ENCODE measurements at places on chromosomes 16 and 17. TPM values are rescaled to one million over a fixed set of nuclear protein-coding genes. Genes with fewer than 3 reads are reported as not detected.
A peak's percentile ranks its signal among the peaks of the same experiment; 100 is the strongest.

- no peaks in the 10 kb centered on the region for H3K36me3 ChIP-seq
- no peaks in the 10 kb centered on the region for H3K4me1 ChIP-seq
- no peak for DNase-seq
- no peaks in the 10 kb centered on the region for H3K27me3 ChIP-seq
These were observed 131.5 kb downstream of the OR1D5 start for GRCh38 chr17:2931876-2932275.

Gene TBC1D3E
- total RNA-seq: not detected

- no peak overlapping the region for H3K27ac ChIP-seq
- DNase-seq: no peak
- no peaks in the 10 kb centered on the region for H3K27me3 ChIP-seq
- peaks cover 40% of the 10 kb centered on the region for H3K4me1 ChIP-seq
These were observed 18.4 kb downstream of the CYB5D2 start for GRCh38 chr17:4161192-4161966.

GRCh38 chr17:62587554-62587953 is 39.9 kb upstream of the MRC2 start:
- no peak for DNase-seq
- peaks cover 11% of the 10 kb centered on the region for H3K36me3 ChIP-seq
- no peak overlapping the region for H3K27ac ChIP-seq

GRCh38 chr17:63932721-63933120 is 590 bp upstream of the CD79B start:
- no peaks in the 10 kb centered on the region for H3K27me3 ChIP-seq
- no peak overlapping the region for H3K27ac ChIP-seq
- H3K4me1 ChIP-seq: peaks cover 20% of the 10 kb centered on the region
- no peak for DNase-seq
- H3K36me3 ChIP-seq: no peaks in the 10 kb centered on the region

GRCh38 chr16:53583401-53583800 is 80.4 kb upstream of the AKTIP start:
- no peaks in the 10 kb centered on the region for H3K36me3 ChIP-seq
- DNase-seq: no peak
- no peaks in the 10 kb centered on the region for H3K27me3 ChIP-seq
- H3K4me1 ChIP-seq: no peaks in the 10 kb centered on the region
- H3K4me3 ChIP-seq: no peak overlapping the region

DNA sequence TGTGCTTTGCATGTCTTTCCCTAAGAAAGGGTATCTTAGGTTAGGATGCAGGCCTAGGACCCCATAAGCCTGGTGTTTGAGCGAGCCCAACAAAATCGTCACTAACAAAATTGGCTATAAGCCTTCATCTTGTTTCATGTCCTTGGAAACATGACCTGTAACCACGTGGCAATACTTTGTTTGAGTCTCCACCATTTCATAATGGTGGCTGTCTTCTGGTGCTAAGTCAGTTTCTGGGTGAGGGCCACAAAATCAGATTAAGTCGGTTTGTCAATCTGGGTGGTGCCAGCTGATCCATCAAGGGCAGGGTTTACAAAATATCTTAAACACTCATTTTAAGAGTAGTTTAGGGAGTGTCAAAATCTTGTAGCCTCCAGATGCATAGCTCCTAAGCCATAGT is 33.0 kb downstream of the C16orf54 start:
- no peaks in the 10 kb centered on the region for H3K36me3 ChIP-seq
- no peak overlapping the region for H3K27ac ChIP-seq
- H3K4me3 ChIP-seq: no peak overlapping the region
- H3K4me1 ChIP-seq: no peaks in the 10 kb centered on the region
- DNase-seq: no peak

DNA sequence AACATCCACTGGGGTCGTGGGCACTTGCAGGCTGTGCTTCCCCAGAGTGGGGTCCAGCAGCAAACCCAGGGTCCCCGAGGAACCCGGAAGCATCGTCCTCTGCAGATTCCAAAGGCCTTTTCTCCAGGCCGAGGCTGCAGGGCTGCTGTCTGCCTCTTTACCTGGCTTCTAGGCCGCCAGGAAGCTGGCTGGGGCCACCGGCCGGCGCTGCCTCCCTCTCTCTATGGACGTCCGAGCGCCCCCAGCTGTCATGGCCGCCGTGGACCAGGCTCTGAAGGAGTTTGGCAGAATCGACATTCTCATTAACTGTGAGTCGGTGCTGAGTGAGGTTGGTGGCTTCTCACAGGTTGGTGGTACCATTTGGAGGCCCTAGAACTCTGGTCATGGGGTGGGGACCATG is 5.6 kb downstream of the DECR2 start:
- H3K36me3 ChIP-seq: peaks cover 5% of the 10 kb centered on the region
- no peaks in the 10 kb centered on the region for H3K27me3 ChIP-seq
- no peak for DNase-seq
- no peaks in the 10 kb centered on the region for H3K4me1 ChIP-seq
- no peak overlapping the region for H3K4me3 ChIP-seq

DNA sequence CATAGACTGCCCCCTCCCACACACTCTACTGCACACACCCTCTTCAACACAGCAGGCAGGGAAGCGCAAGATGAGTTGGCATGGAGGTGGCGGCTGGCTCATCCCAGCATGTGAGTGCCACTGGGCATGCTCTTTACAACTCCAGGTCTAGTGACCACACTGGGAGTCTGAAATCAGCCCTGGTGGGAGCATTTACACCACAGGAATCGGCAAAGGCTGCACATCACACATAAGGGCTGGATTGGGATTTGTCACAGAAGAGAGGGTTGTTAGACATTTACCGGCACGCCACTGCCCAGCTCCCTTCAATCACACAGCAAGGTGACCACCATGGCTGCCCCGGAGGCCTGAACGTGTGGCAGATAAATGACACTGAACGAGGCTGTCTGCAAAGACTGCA is 49.4 kb downstream of the ENGASE start:
- no peaks in the 10 kb centered on the region for H3K4me1 ChIP-seq
- H3K27ac ChIP-seq: no peak overlapping the region
- no peaks in the 10 kb centered on the region for H3K27me3 ChIP-seq

Gene COX6A2
- 564 TPM for total RNA-seq

DNA sequence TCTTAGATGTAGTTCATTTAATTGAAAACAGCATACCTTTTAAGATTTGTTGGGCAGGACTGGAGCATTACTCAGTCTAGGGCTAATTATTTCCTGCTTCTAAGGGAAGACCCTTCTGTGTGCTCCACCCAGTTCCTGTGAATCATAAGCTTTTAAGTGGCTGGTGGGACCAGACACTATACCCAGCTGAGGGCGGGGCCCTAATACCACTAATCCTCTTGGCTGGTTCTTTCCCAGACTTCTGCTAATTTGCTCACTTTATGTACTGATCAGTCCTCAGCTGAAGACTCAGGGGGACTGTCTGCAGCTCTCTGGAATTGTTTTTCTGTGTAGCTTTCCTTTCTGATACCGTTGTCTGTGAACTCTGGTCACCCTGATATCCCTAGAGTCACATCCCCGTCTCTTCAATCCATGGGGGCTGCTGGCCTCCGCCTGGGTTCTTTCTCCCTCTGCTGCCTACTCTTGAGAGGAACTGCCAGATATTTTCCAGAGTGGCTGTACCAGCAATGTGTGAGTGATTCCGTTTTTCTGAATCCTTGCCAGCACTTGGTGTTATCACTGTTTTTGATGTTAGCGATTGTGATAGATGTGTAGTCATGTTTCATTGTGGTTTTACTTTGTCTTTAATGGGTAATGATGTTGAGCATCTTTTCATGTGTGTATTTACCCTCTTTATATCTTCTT is 35.1 kb downstream of the MFSD11 start:
- peaks cover 12% of the 10 kb centered on the region for H3K4me1 ChIP-seq
- H3K27ac ChIP-seq: peak overlapping the region; percentile 60
- H3K36me3 ChIP-seq: peaks cover 62% of the 10 kb centered on the region
- H3K27me3 ChIP-seq: no peaks in the 10 kb centered on the region
- no peak overlapping the region for H3K4me3 ChIP-seq

DNA sequence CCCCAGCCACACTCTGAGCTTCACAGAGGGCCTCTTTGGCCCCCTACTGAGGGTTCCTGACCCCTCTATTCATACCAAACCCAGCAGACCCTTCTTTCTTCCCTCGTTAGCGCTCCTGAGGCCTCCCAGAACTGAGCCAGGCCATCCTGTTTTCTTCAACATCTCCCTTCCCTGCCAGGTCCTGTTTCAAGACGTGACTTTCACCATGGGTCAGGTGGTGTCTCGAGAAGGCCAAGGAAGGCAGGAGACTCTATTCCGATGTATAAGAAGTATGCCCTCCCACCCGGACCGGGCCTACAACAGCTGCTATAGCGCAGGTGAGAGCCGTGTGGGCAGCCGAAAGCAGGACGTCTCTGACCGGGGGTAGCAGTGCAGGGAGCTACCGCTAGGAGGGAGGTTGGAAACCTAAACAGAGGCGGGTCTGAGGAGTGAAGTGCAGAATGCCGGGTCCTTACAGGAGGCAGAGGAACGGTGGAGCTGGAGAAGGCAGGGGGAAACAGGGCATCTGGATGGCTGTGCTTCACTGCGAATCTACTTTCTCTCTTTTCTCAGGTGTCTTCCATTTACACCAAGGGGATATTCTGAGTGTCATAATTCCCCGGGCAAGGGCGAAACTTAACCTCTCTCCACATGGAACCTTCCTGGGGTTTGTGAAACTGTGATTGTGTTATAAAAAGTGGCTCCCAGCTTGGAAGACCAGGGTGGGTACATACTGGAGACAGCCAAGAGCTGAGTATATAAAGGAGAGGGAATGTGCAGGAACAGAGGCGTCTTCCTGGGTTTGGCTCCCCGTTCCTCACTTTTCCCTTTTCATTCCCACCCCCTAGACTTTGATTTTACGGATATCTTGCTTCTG is 1.3 kb upstream of the SENP3 start:
- H3K27me3 ChIP-seq: no peaks in the 10 kb centered on the region
- H3K27ac ChIP-seq: peak overlapping the region; percentile 95
- H3K4me3 ChIP-seq: peak overlapping the region; percentile 76
- H3K36me3 ChIP-seq: peaks cover 24% of the 10 kb centered on the region

DNA sequence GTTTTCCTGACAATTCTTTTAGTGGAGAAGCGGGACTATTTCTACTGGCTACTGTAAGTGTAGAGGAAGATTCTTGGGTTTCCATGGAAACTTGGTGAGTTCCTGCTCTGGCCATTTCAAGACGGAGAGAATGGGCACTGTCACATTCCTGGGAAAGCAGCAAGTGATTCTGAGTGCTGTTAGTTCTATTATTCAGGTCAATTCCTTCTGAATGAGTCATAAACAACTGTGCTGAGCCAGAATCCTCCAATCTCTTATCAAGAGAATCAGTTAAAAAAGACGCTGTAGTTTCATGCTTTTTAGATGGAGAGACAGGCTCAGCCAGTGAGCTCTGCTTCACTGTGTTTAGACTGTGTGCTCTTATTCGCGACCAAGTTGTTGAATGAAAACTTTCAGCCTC is 19.6 kb downstream of the AKAP10 start:
- no peak overlapping the region for H3K4me3 ChIP-seq
- no peaks in the 10 kb centered on the region for H3K27me3 ChIP-seq
- H3K27ac ChIP-seq: no peak overlapping the region
- DNase-seq: no peak

Gene MGAT5B
- not detected for total RNA-seq

DNA sequence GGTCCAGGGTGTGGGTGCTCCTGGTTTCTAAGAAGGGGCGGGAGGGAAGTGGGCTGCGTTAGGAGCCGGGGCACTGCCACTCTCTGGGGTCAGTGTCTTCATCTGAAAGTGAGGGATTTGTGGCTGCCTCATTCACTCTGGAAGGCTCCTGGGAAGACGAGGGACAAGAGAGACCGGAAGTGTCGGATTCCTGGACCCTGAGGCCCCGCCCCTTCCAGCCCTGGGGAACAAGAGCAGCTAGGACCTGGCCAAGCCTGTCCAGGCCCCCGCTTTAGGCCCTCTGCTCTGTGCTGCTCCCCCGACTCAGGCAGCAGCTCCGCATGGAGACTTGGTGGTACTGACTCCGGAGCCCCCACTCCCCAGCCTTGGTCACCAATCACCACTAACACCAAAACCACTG is 6.5 kb downstream of the LGALS3BP start:
- peaks cover 66% of the 10 kb centered on the region for H3K4me1 ChIP-seq
- DNase-seq: no peak
- H3K27me3 ChIP-seq: no peaks in the 10 kb centered on the region
- H3K27ac ChIP-seq: peak overlapping the region; percentile 11
- no peak overlapping the region for H3K4me3 ChIP-seq
- H3K36me3 ChIP-seq: peaks cover 5% of the 10 kb centered on the region

- no peak overlapping the region for H3K4me3 ChIP-seq
- no peak for DNase-seq
- peaks cover 38% of the 10 kb centered on the region for H3K36me3 ChIP-seq
These were observed 32.8 kb upstream of the MNT start for GRCh38 chr17:2433696-2434095.

DNA sequence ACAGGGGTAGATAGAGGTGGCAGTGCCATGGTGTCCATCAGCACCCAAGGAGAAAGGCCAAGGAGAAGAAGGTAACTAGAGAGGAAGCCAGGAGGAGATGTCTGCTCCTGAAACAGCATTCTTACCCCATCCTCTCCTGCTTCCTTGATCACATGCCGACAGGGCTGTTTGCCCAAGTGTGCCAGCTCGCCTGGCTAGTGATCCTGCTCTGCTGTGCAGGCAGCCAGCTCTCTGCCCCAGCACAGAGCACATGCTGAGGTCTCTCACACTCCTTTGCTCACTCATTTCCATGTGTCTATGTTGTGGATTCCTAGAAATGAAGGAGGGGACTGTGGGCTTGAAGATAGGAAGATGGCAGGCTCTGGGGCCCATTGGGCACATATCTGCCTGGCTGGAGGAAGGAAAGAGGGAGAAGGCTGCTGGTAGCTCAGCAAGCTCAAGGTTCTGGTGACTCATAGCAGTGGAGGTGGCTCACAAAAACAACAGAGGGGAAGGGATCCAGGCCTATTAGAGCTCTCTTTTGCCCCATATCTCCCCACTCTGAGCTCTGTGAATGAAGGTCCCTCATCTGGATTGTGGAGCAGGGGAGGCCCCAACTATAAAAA is 54.3 kb downstream of the NEUROD2 start:
- H3K27ac ChIP-seq: no peak overlapping the region
- H3K4me3 ChIP-seq: no peak overlapping the region
- peaks cover 13% of the 10 kb centered on the region for H3K4me1 ChIP-seq
- H3K36me3 ChIP-seq: peaks cover 34% of the 10 kb centered on the region
- DNase-seq: no peak

Gene NACA2
- not detected for total RNA-seq

GRCh38 chr17:57935833-57936807 is 19.1 kb downstream of the CUEDC1 start:
- peak overlapping the region; percentile 97 for H3K27ac ChIP-seq
- no peak for DNase-seq
- no peaks in the 10 kb centered on the region for H3K36me3 ChIP-seq
- H3K4me1 ChIP-seq: no peaks in the 10 kb centered on the region
- H3K27me3 ChIP-seq: no peaks in the 10 kb centered on the region

Gene OMG
- total RNA-seq: 0.47 TPM

Gene MT4
- total RNA-seq: not detected

- peak overlapping the region; percentile 80 for H3K27ac ChIP-seq
- no peaks in the 10 kb centered on the region for H3K27me3 ChIP-seq
- DNase-seq: no peak
These were observed 23.1 kb upstream of the SLC35B1 start for GRCh38 chr17:49730785-49731434.

DNA sequence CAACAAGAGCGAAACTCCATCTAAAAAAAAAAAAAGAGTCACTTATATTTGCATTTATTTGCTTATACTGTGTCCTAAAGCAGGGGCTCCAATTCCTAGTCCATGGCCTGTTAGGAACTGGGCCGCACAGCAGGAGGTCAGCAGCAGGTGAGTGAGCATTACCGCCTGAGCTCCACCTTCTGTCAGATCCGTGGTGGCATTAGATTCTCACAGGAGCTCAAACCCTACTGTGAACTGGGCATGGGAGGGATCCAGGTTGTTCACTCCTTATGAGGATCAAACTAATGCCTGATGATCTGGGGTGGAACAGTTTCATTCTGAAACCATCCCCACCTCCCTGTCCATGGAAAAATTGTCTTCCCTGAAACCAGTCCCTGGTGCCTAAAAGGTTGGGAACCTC is 24.9 kb downstream of the ITGB3 start:
- DNase-seq: no peak
- H3K27me3 ChIP-seq: no peaks in the 10 kb centered on the region
- H3K4me1 ChIP-seq: no peaks in the 10 kb centered on the region
- H3K4me3 ChIP-seq: no peak overlapping the region

Gene ZNF689
- total RNA-seq: 8.3 TPM
